Muscle of arm (tissue), 14 donors: ENCODE measurements at places on chromosomes 2 and 18.

DNA sequence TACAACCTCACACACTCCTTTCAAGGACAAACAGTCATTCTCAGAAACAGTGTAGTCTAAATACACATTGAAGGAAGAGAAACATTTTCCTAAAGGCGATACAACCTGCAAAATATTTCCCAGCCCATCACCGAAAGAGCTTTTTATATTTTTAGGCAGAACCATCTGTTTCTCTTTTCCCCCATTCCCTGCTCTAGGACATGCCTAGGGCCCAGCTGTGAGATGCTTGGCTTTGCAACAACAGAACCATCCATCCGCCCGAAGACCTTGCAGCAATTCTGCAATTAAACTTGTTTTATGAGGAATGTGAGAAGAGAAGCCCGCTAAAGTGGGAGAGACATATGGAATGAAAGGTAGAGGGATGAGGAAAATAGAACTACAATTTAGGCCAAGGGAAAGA lies 105.6 kb upstream of the RFX8 start:
- no peak for DNase-seq

GRCh38 chr2:222296911-222297599 lies 1.7 kb downstream of the PAX3 start:
- DNase-seq, result no peak

GRCh38 chr2:131050896-131051295 lies 42.4 kb downstream of the FAM168B start:
- no peak for DNase-seq

- no peak for DNase-seq
These were observed 29.3 kb downstream of the FEZ2 start for GRCh38 chr2:36568516-36569246.

DNA sequence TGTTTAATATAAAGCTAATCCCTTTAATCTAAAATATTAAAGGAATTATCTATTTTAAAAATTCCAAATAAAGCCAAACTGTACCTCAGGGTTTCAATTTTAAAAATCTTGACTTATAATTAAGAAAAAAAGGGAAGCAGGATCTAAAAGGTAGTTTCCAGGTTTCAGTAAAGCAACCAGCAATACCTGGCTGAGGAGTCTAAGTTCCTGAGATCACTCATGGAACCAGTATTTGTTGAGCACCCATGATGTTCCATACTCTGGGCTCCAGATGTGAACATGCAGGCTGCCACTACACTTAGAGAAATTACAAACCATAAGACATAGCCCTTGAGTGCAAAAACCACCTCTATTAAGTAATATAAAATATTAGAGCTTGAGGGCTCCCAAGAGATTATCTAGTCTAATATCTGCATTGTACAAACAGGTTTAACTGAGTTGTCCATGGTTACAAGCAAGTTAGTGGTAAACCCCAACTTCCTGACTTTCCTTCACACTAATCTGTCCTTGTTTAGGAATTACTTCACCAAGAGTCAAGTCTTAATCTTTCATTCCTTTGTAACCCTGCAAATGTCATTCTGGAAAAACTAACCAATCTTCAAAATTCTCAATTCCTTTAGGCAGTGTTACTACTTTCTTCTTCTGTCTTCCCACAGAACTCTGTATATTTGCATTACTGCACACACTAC lies 49.2 kb downstream of the CLASP1 start:
- no peak for DNase-seq
